Stimulated activated CD8-positive, alpha-beta memory T cell treated with anti-CD3 and anti-CD28 coated beads, Interleukin-15, amount 100 ng/mL, for 48 hours (primary cell): ENCODE measurements at places on chromosomes 6 and 20.

DNA sequence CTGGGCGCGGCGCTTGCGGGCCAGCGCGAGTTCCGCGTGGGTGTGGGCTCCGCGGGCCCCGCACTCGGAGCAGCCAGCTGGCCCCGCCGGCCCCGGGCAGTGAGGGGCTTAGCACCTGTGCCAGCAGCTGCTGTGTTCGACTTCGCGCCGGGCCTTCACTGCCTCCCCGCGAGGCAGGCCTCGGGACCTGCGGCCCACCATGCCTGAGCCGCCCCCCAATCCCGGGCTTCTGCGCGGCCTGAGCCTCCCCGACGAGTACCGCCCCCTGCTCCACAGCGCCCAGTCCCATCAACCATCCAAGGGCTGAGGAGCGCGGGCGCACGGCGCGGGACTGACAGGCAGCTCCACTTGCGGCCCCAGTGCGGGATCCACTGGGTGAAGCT, 36.2 kb downstream of the RIOK1 start:
- no peak for DNase-seq

- no peak for DNase-seq
These were observed 34.7 kb downstream of the PLAGL1 start for GRCh38 chr6:143973097-143973966.

DNA sequence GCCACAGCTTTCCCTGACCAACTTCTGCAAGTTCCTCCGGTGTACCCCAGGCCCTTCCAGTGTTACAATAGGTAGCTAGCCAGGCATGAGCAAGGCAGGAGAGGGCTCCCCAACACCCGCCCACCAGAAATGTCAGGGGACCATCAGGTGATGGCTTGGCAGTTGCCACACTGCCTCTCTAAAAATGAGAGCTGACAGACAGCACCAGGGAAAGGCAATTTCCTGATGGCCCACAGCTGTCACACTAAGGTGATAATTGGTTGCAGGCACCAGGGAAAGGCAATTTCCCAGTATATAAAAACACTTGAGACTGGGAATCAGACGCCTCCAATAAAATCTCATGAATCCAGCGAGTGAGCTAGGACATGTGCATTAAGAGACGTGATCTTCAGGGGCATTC, 49.9 kb downstream of the PXDC1 start:
- no peak for DNase-seq

GRCh38 chr6:163301726-163302635, 112.5 kb upstream of the QKI start:
- no peak for DNase-seq

DNA sequence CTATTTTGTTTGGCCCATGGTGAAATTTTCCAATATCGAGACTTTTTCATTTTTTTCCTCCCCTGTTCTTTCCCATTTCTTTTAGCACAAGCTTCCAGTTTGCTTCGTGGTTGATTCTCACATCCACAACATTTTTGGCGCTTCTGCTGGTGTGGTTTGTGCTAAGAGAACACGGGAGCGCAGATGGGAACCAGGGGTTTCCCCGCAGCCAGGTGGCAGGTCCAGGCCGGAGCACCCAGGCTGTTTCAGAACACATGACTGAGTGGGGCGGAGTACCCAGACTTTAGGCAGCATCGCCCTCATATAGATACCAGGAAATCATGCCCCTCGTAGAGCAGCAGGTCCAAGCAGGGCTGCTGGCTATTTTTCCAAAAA, 58.0 kb downstream of the SYTL3 start:
- no peak for DNase-seq

- DNase-seq: no peak
These were observed 61.0 kb downstream of the PSMG4 start for GRCh38 chr6:3319610-3320200.
